Right lobe of liver (tissue), 6 donors: ENCODE measurements at places on chromosomes 12 and 14.

DNA sequence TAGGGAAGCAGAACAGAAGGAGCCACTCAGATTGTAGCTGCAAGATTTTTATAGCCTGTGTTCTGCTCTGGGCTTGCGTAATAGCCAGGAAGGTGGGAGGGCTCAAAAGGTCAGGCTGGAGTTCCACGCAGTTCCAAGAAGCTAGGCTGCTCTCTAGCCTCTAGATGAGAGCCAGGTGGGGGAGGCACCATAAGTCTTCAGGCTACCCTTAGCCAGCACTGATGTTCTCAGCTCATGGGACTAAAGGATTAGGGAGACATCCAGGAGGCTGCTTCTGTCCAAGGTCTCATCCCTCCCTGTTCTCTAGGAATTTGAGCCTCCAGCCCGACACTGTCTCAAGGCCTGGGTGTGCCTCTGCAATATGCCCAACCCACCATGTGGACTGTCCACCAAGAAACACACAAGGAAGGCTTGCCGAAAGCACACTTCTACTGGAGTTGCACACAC, 1.7 kb downstream of the LMBR1L start:
- DNase-seq = peak; percentile 76

DNA sequence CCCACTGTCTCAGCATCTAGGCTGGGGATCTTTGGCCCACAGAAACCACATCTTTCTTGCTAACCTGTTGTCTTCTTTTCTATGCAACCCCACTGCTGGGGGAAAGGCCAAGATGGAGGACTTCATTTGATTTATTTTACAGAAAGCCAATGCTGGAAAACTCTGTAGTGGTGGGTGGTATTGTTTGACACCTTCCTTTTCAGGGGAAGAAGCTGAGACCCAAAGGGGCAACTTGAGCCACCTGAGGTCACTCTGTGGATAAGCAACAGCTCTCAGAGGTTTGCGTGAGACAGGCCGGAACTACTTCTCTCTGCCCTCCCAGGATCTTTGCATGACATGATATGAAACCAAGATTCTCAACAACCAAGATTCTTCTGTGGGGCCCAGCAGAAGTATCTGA, 645.2 kb downstream of the VRK1 start:
- DNase-seq = no peak

- DNase-seq = peak; percentile 79
Measured at GRCh38 chr14:35385042-35385839, 19.3 kb downstream of the NFKBIA start.

DNA sequence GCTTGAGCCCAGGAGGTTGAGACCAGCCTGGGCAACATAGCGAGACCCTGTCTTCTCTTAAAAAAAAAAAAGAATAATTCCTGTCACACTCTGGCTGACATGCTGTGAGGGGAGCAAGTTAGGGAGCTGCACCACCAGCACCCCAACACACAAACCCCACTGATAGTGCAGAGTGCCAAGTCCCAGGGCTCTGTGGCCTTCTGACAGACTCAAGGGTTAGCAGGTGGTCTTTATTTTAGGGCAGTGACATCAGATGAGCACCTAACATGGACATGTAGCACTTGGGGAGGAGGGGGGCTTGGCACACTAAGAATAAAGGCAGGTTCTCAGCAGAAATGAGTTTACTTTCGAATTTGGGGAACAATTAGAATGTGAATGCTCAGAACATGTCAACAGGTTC, 6.8 kb downstream of the USP5 start:
- DNase-seq = no peak
